Foreskin melanocyte (primary cell): ENCODE measurements at places on chromosomes 11 and 22.

- DNase-seq = no peak
Observed at GRCh38 chr22:45972091-45972888, 4.7 kb downstream of the WNT7B start.

- DNase-seq = no peak
Observed at GRCh38 chr11:79047980-79048379, 392.9 kb downstream of the TENM4 start.

GRCh38 chr11:58524232-58525036 lies 16.5 kb upstream of the OR5B21 start:
- DNase-seq = peak; percentile 64

GRCh38 chr11:122337241-122337640 lies 221.2 kb upstream of the BLID start:
- no peak for DNase-seq

- DNase-seq = no peak
Observed at GRCh38 chr11:14764579-14765527, 121.2 kb downstream of the PDE3B start.

GRCh38 chr11:95877291-95877690 lies 46.6 kb downstream of the MTMR2 start:
- DNase-seq = peak; percentile 40

- no peak for DNase-seq
Observed at GRCh38 chr11:60703374-60703773, 4.0 kb downstream of the MS4A8 start.

DNA sequence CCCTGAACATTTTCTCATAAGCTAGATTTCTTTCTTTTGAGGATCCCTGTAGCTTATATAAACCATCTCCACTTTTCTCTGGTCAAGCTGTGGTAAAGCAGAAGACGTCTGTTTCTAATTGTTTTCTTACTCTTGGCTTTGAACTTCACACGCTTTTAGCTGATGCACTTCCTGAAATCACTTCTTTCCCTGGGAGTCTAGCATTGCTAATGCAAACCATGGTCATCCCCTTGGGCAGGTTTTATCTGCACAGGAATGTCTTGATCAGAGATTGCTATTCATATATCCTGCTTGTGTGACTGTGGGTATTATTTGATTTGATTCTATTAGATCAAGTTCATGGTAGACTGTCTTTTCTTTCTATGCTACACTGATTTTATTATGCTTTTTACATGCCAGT lies 199.2 kb upstream of the POU2AF2 start:
- DNase-seq = peak; percentile 45

DNA sequence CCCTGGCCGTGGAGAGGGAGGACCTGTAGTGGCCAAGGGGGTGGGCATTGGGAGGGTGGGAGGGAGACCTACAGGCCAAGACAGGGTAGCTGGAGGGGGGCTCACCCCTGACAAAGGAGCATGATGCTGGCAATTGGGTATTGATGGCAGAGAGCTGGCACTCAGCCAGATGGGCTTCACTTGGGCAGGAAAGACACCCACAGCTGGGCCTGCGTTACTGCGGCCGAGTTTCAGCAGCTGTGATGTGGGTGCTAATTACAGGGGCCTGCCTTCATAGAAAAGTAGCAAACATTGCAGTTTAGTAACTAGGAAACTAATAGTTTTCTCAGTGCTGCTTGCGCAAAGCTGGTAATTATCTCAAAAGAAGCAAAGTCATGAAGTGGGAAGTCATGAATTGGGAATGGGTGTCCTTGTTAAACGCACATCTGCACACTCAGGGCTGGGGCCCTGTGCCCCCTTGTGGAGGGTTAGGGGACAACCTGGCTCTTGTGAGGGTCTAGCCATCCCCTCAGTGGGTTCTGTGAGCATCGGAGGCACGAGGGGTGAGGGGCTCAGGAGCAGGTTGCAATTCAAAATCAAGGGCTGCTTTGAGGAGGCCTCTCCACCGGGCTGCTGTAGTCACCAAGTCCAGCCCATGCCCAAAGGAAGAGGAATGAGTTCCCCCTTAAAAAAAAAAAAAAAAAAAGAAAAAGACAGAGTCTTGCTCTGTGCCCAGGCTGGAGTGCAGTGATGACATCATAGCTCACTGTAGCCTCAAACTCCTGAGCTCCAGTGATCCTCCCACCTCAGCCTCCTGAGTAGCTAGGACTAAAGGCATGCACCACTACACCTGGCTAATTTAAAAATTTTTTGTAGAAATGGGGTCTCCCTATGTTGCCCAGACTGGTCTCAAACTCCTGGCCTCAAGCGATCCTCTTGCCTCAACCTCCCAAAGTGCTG lies 24.4 kb upstream of the TXNRD2 start:
- DNase-seq = no peak

DNA sequence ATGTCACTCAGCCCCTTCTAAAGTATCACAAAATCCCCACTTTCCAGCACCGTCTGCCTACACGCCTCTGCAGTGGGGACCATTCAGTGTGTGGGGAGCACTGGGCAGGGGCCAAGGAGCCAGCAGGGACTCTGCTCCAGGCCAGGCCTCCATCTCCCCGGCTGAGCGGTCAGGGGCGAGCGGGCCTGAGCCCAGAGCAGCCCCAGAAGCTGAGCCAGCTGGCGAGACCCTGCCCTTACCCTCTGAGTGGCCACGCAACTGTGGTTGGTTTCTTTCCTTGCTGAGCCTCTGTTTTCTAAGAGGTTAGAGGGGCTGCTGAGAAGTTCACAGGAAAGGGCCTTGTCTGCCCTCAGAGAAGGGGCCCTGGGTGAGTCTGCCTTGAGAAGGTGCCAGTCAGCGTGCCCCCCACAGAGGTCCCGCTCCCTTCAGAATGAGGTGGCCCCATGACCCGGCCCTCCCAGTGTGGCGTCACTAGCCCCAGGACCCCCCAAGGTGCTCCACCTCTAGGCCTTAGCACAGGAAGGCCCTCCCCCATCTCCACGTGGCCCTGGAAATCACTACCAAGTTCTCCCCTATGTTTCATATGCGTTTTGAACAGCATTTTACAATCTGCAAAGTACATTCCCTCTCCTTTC lies 46.9 kb downstream of the WNT11 start:
- DNase-seq = no peak

DNA sequence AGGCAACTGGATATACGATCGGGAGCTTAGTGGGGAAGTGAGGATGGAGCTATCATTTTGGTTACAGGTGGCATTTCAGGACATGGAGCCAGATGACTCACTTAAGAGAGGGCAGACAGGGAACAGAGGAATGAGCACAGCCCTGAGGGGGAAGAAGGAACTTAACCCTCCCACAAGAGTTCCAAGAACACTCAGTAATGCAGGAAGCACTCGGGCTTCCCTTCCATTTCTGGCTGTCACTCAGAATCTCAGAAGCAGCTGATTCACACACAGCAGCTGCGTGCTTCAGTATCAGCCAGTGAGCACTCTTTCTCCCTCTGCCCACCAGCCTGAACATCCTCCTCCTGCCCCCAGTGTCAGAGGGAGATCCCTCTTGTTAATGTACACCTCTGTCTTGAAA lies 34.8 kb downstream of the EFCAB6 start:
- peak; percentile 29 for DNase-seq

- no peak for DNase-seq
Observed at GRCh38 chr11:67466367-67466766, 2.7 kb downstream of the TMEM134 start.

- no peak for DNase-seq
Observed at GRCh38 chr11:128291835-128292234, 295.5 kb downstream of the ETS1 start.

DNA sequence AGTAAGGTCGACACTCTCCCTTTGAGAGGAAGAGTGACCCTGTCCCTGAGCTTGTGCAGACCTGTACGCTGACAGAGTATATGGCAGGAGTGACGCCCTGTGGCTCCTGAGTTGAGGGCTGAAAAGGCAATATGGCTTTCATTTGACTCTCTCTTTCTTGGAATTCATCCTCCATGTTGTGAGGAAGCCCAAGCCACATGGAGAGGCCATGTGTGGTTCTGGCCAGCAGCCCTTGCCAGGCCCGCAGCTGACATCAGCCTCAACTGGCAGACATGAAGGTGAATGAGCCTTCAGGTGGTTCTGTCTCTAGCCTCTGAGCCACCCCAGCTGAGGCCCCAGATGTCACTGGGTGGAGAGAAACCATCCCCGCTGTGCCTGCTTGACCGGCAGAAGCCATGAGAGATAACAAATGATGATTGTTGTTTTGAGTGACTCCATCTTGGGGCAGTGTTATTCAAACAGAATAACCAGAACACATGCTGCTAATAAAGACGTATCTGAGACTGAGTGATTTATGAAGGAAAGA lies 31.9 kb downstream of the SMIM38 start:
- no peak for DNase-seq
